ENCODE measurements at places on chromosomes 1 and 21.

- no peak for DNase-seq
These were observed 18.5 kb downstream of the LRRC41 start for GRCh38 chr1:46284597-46285564.

- peak; percentile 64 for DNase-seq
These were observed 3.6 kb downstream of the KCNE2 start for GRCh38 chr21:34367320-34367935.

- DNase-seq, result peak; percentile 11
These were observed 58.0 kb downstream of the RBM11 start for GRCh38 chr21:14273736-14274538.

DNA sequence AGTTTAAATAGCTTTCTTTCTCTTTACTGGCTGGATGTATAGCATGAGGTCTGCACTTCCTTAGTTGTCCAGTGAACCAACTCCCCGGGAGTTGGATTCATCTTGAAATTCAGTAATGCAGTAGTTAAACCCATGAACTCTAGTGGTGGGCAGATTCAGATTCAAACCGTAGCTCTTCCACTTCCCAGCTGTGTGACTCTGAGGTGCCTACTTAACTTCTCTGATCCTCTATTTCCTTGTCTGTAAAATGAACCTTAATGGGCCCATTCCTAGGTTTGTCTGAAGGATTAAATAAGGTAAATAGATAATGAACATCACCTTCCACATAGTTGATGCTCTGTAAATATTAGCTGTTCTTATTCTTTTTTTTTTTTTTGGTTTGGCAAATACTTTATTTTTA, 16.5 kb downstream of the PIK3CD start:
- no peak for DNase-seq

DNA sequence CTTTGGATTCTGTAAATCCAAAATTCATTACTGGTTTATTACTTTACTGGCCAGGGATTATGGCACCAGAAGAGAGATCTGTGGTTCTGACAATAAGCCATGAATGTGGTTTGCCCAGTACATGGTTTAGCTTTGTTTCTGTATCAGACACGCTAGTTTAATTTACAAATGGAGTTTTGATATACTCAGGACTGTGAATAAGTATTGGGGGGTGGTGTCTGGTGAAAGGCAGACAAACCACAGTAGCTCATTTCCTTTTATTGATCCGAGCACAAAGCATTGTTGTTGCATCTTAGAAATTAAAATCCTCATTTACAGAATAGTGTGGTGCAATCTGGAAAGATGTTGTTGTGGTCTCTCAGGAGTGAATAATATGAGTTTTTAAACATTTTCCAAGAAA, 96.0 kb downstream of the ST6GALNAC3 start:
- DNase-seq, result no peak

GRCh38 chr1:71049951-71050598, 2.5 kb upstream of the PTGER3 start:
- DNase-seq, result peak; percentile 79

DNA sequence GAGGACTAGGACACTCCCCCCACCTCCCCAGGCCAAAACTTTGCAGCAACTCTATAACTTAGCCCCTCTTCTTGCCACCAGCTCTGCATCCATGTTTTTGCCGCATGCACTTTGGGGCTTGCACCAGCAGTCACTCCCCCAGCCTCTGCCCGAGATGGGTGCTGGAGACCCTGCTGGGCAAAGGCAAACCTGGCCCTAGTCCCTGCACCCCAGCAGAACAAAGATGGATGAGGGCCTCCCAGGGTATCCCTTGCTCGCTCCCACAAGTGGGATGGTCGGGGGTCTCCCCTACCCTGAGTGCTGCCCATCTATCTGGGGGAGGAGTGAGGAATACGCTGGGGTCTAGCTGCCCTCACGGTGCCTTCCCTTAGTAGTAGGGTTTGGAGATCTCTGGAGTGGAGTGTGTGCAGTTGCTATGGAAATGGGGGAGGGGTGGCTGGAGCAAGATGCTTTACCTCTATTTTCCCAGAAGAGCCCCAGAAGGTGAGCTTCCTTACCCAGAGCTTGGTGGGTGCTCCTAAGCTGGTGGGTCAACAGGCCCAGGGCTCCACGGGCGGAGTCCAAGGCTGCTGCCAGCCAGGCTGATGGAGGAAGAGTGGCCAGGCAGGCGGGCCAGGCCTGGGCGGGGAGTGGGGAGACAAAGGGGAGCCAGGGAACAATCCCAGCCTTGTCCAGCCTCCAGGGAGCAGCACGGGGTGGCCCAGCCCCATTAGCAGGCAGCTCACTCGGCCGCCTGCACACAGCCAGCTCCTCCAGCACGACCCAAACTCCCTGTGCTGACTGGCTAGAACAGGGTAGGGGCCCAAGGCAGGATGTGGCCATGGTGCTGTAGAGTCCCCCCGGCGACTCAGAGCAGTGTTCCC, at the start of gene PAQR6:
Gene PAQR6 (minus strand): TSS at position 597 of the 863 bp plus-strand sequence. CDS start 1,325 bp downstream, outside the sequence.
- DNase-seq, result no peak

- DNase-seq, result no peak
These were observed 536 bp upstream of the PGLYRP3 start for GRCh38 chr1:153313288-153313687.

DNA sequence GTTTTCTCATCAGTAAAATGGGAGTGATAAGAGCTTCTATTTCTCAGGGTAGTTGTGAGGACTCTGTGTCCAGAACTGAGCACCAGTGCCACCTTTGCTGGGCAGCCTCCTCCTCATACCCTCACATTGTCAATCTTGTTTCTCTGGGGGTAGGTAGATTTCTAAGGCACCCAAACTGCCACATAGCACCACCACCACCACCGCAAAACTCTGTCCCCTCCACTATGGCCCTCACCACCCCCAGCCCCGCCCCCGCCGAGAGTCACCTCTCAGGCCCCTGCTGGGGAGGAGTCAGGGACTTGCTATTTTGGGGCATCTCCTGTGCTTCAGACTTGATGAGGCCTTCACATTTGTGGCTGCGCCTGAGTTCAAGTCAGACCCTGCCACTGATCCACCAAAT, 549.2 kb downstream of the PTPRU start:
- no peak for DNase-seq

DNA sequence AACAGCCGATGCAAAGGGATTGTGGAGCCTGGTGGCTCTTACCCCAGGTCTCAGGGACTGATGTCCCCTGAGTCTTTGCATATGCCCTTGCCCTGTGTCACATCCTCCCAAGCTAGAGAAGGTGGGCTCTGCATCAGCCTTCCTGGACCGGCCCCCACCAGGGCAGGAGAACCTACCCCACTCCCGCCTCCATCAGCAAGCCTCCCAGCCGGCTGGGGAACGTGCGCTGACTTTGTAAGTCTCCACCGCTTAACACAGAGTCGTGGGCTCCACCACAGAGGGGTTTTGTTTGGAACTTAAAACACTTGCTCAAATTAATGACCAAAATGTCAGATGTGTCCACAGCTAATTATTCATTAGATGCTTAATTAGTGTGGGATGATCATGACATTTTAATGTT, 255.2 kb upstream of the VAMP3 start:
- DNase-seq, result no peak

GRCh38 chr1:225674381-225674780, 21.5 kb upstream of the ENAH start:
- no peak for DNase-seq

DNA sequence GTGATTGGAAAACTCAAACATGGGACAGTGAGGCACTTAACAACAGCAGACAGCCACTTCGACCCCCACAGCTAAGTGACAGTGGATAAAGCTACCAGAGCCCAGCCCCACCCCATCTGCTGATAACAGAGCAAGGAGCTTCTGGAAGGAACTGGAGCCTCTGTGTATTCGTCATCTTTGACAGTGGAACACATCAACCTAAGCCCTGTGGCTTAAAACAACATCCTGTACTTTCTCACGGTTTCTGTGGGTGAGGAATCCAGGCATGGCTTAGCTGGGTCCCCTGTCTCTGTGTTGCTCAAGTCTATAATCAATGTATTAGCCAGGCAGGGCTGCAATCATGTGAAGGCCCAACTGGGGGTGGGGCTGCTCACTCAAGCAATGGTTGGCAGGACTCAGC, 18.4 kb upstream of the SIPA1L2 start:
- no peak for DNase-seq

- no peak for DNase-seq
These were observed 9.4 kb upstream of the FMO3 start for GRCh38 chr1:171081314-171081753.

- DNase-seq, result no peak
These were observed 140.6 kb downstream of the MRPS6 start for GRCh38 chr21:34213959-34214358.

DNA sequence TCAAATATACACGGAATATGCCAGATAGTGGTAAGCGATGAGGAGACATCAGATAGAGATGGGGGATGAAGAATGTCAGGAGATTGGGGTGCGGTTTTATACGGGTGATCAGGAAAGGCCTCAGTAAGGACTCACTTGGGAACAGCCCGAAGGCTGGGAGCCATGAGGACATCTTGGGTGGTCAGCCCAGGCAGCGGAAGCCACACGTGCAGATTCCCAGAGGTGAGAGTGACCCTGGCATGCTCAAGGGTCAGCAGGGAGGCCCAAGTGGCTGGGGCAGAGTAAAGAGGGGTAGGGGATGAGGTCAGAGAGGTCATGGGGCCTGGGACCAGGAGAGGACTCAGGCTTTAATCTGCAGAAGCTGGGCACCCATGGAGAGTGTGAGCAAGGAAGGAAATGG, 106.6 kb downstream of the MATN1 start:
- DNase-seq, result no peak

GRCh38 chr21:38840456-38841300, 34.9 kb downstream of the ETS2 start:
- DNase-seq, result peak; percentile 47
